ENCODE measurements at places on chromosomes 1 and 21. TPM values are rescaled to one million over a fixed set of nuclear protein-coding genes. Genes with fewer than 3 reads are reported as not detected.

GRCh38 chr1:151713874-151714273 is 2.7 kb downstream of the CELF3 start:
- H3K4me3 ChIP-seq = no peak overlapping the region
- H3K4me1 ChIP-seq = no peaks in the 10 kb centered on the region
- no peaks in the 10 kb centered on the region for H3K36me3 ChIP-seq
- DNase-seq = no peak
- H3K27ac ChIP-seq = no peak overlapping the region

- DNase-seq = no peak
- no peak overlapping the region for H3K4me3 ChIP-seq
- no peaks in the 10 kb centered on the region for H3K27me3 ChIP-seq
- no peak overlapping the region for H3K27ac ChIP-seq
- H3K36me3 ChIP-seq = no peaks in the 10 kb centered on the region
Measured at GRCh38 chr1:45152126-45152525, 54.3 kb downstream of the ZSWIM5 start.

GRCh38 chr1:157575744-157576143 is 22.1 kb downstream of the FCRL4 start:
- H3K27ac ChIP-seq = no peak overlapping the region
- H3K4me3 ChIP-seq = no peak overlapping the region
- H3K4me1 ChIP-seq = no peaks in the 10 kb centered on the region
- no peak for DNase-seq
- H3K27me3 ChIP-seq = peaks cover 12% of the 10 kb centered on the region
- no peaks in the 10 kb centered on the region for H3K36me3 ChIP-seq

DNA sequence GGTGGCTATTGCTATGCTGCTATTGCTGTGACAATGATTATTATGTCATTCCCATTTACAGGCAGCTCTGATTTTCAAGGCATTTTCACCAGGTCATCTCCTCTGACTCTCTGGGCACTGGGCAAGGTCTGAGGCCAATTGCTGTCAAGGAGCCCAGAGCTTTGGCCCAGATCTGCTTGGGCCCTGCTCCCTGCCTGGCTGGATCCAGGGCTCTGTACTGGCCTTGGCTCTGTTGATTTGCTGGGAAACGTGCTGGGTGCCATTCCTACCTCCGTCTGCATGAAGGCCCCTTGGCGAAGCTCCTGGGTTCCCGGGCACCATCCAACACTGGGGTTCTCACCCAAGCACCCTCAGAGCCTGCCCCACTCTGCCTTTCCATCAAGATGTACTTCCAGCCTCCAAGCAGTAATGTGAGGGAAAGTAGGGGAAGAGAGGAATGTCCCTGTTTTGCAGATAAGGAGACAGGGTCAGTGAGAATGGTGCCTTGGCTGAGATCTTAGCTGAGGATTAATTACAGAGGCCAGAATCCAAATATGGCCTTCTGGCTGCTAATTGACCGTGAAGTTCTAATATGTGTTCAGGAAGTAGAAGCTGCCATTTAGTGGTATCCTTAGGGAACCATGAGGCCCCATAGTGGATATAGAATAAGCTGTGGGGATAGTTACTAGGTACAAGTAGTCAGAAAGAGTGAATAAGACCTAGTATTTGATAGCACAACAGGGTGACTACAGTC is 63.9 kb downstream of the HTR6 start:
- H3K4me1 ChIP-seq = no peaks in the 10 kb centered on the region
- no peak overlapping the region for H3K27ac ChIP-seq
- H3K27me3 ChIP-seq = no peaks in the 10 kb centered on the region
- H3K36me3 ChIP-seq = peaks cover 4% of the 10 kb centered on the region
- no peak overlapping the region for H3K4me3 ChIP-seq

- peak; percentile 87 for DNase-seq
- no peak overlapping the region for H3K27ac ChIP-seq
- H3K4me3 ChIP-seq = no peak overlapping the region
- H3K36me3 ChIP-seq = no peaks in the 10 kb centered on the region
Measured at GRCh38 chr1:207004931-207005830, 27.4 kb downstream of the C1orf116 start.

DNA sequence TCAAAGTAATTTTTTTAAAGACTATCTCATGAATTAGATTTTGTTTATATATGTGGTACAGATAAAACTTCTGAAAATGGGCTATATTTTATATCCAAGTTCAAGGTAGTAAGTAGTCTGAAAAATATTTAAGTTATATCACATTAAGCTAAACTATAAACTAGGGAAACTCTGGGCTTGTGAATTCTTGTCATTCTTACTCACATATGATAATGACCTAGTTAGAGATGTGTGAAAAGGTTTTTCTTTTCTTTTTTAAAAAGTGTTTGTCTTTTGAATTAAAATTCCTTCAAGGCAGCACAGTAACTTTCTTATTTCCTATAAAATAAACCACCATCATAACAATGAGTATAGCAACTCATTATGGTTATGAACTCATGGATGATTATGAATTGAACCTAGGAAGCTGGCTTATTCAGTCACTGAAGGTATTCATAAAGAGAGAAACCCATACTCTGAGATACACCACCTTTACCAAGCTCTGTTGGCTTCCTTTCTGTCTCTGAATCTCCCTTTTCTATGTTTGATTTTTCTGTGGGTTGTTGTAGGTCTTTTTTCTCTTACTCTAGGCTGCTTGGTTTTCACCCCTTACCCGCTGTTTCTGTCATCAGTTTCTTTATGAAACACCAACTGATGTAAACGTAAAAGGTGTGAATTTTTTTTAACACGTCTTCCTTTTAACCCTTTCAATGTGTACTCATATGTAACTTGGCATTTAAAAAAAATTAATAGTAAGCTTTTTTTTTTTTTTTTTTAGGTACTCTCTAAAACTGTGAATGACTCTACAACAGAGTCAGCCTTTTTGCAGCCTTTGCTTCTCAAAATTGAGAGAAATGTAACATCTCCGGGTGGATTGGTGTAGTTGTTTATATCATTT is 25.2 kb downstream of the IL12RB2 start:
- H3K36me3 ChIP-seq = no peaks in the 10 kb centered on the region
- no peak overlapping the region for H3K4me3 ChIP-seq
- no peaks in the 10 kb centered on the region for H3K4me1 ChIP-seq
- no peaks in the 10 kb centered on the region for H3K27me3 ChIP-seq
- H3K27ac ChIP-seq = no peak overlapping the region

DNA sequence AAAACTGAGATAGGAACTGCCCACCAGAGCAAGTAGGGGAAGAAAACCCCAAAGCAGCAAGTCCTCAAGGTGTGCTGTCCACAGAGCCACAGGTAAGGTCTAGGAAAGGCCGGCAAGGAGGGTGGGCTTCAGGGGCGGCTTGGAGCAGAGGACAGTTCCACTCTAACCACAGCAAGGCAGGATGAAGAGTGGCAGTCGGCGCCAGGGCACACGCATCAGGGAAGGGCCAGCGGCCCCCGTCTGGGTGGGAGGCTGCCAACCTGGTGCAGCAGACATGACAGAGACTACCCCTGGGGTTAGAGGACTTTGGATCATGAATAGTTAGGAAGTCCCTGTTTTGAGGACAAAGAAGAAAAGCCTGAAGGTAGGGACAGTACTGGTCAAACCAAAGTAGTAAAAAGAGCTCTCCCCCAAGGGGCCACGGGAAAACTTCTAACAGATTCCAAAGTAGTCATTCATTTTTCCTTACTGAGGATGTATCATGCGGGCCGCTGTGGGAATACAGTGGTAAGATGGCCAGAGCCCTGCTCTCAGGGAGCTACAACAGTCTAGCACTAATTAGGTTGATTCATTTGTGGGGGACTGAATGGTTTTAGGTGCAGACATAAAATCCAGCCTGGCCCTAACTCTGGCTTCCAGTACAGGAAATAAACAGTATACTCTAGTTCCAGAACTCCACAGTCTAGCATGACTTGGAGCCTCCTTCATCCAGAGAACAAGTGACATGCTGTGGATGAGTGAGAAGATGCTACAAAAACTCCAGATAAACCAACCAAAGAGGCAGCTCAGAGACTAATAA is 3.5 kb upstream of the RAP1GAP start:
- peak; percentile 89 for DNase-seq
- peak overlapping the region; percentile 13 for H3K4me3 ChIP-seq
- no peaks in the 10 kb centered on the region for H3K36me3 ChIP-seq
- H3K27ac ChIP-seq = peak overlapping the region; percentile 78

DNA sequence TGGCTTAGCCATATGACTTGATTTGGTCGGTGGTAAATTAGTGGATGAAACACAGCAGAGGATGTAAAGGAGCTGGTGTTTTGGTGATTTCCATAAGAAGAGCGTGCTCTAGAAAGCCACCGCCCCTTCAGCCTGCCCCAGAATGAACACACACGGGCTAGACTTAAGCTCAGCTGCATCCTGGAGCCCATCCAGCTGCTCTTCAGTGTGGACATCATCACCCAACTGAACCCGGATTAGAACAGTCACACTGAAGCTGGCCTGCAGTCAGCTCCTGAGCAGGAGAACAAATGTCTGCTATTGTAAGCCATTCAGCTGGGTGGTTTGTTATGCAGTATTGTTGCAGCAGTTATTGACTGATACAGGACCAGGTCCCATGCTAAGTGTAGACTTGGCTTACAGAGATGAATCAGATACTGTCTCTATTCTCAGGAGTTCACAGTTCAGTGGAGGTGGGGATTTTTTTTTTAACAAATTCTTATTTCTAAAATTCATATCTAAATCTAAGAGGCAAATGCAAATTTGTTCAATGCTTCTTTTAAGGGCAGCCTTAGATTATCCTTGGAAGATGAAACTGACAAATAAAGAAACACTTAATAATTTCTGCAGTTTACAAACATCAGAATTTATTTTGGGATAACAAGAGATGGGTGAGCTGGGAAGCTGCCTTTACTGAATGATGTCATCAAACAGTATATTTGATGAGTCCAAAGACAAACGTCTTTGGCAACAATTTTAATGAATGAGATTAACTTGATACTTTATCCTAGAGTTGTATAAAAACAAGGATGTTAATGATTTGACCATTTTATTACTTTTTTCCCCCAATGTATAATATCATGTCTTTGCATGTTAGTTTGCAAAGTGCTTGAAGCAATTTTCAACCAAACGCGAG is 251.2 kb downstream of the TRABD2B start:
- no peak for DNase-seq
- H3K36me3 ChIP-seq = no peaks in the 10 kb centered on the region
- H3K27ac ChIP-seq = no peak overlapping the region
- H3K4me1 ChIP-seq = no peaks in the 10 kb centered on the region
- no peaks in the 10 kb centered on the region for H3K27me3 ChIP-seq

- no peaks in the 10 kb centered on the region for H3K36me3 ChIP-seq
- no peaks in the 10 kb centered on the region for H3K27me3 ChIP-seq
- DNase-seq = peak; percentile 86
- no peak overlapping the region for H3K4me3 ChIP-seq
Measured at GRCh38 chr1:156684227-156684782, 7.1 kb upstream of the NES start.

- no peaks in the 10 kb centered on the region for H3K36me3 ChIP-seq
- no peak overlapping the region for H3K27ac ChIP-seq
- DNase-seq = peak; percentile 8
- H3K4me1 ChIP-seq = peaks cover 12% of the 10 kb centered on the region
- H3K27me3 ChIP-seq = no peaks in the 10 kb centered on the region
Measured at GRCh38 chr1:117531222-117531621, 74.6 kb upstream of the TENT5C start.

GRCh38 chr1:215376544-215377264 is 190.4 kb upstream of the KCTD3 start:
- H3K27me3 ChIP-seq = no peaks in the 10 kb centered on the region
- no peak overlapping the region for H3K27ac ChIP-seq
- no peak overlapping the region for H3K4me3 ChIP-seq

- H3K27me3 ChIP-seq = no peaks in the 10 kb centered on the region
- no peak overlapping the region for H3K4me3 ChIP-seq
- H3K36me3 ChIP-seq = no peaks in the 10 kb centered on the region
- no peaks in the 10 kb centered on the region for H3K4me1 ChIP-seq
- DNase-seq = no peak
Measured at GRCh38 chr1:78987042-78987441, 19.5 kb downstream of the ADGRL4 start.

- no peaks in the 10 kb centered on the region for H3K27me3 ChIP-seq
- no peaks in the 10 kb centered on the region for H3K36me3 ChIP-seq
- peak overlapping the region; percentile 53 for H3K27ac ChIP-seq
- H3K4me3 ChIP-seq = no peak overlapping the region
- peaks cover 13% of the 10 kb centered on the region for H3K4me1 ChIP-seq
Measured at GRCh38 chr1:168320149-168320548, 39.5 kb downstream of the TBX19 start.

DNA sequence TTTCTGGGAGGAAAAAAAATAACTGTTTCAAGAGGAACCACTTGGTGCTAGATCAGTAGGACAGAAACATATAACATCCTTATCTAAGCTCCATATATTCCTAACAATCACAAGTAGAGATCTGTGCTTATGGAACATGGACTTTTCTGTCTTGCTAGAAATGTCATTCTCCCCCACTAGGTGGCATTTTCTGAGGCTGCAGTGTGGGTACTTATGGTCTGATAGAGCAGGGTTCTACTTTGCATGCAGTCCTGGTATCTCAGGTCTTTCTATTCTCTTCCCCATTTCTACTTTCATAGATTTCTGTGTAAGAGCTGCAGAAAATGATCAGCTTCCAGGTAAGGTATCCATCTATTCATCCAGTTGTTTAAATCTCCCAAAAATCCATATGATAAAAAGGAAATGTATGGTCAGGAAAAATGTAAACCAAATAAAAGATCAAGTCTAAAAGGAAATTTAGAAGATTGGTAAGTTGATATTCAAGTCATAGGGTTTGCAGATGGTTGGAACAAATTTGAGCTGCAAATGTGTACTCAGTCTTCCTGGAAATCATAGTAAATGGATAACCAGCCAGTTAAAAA is 1.5 kb downstream of the ZNF684 start:
- peak overlapping the region; percentile 98 for H3K4me3 ChIP-seq
- H3K4me1 ChIP-seq = 0 out of 2 replicates have a peak, but pooled peaks cover 11% of the 10 kb centered on the region
- DNase-seq = peak; percentile 66
- H3K36me3 ChIP-seq = no peaks in the 10 kb centered on the region
- no peak overlapping the region for H3K27ac ChIP-seq
- no peaks in the 10 kb centered on the region for H3K27me3 ChIP-seq

SLC45A1 gene
- polyA plus RNA-seq = 3.3 TPM

RCAN3 gene
- polyA plus RNA-seq = 7.9 TPM

RNASEL gene
- polyA plus RNA-seq = 9.7 TPM

RIPPLY3 gene
- not detected for polyA plus RNA-seq

Measured in GM23248 (cell line).